KG1 (cell line): ENCODE measurements at places on chromosomes 6 and 20.

DNA sequence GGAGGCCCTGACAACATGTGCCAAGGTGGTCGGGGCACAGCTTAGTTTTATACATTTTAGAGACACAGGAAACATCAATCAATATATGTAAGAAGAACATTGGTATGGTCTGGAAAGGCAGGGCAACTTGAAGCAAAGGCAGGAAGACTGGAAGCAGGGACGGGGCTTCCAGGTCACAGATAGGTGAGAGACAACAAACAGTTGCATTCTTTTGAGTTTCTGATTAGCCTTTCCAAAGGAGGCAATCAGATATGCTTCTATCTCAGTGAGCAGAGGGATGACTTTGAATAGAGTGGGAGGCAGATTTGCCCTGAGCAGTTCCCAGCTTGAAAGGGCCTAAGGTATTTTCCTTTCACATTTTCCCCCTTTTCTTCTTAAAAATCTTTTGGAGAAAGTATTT lies 311.0 kb upstream of the RGS17 start:
- DNase-seq = no peak

DNA sequence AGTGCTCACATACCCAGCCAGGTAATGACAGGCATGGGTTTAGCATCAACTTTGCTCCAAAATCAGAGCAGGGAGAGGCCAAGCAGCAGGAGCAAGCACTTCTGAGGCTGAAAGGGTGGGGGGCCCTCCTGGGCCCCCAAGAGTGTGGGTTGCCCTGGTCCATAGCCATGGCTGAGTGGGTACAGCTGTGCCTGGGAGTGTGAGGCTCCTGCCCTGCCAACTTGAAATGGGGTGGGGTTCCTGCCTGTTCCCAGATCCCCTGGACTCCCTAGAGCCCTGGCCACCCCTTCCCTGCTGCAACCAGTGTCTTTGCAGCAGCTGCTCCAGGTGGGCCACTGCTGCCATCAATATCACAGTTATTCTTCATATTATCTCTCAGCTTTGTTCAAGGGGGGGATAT lies 1224.2 kb upstream of the GJE1 start:
- DNase-seq = no peak

GRCh38 chr6:3693831-3694230 lies 57.7 kb downstream of the PXDC1 start:
- no peak for DNase-seq

- no peak for DNase-seq
Observed at GRCh38 chr6:45880676-45881075, 135.0 kb downstream of the CLIC5 start.
